Heart left ventricle (tissue), 16 donors: ENCODE measurements at places on chromosomes 7 and 10. TPM values are rescaled to one million over a fixed set of nuclear protein-coding genes. Genes with fewer than 3 reads are reported as not detected.

Gene STAG3
- 0.88 TPM for polyA plus RNA-seq

Gene PTPRZ1
- polyA plus RNA-seq, result 0.36 TPM

Gene ZNF398
- polyA plus RNA-seq, result 2.1 TPM

Gene SLC26A5
- polyA plus RNA-seq, result not detected

Gene CDC14C
- polyA plus RNA-seq, result not detected

Gene NUPR2
- not detected for polyA plus RNA-seq

Gene HKDC1
- polyA plus RNA-seq, result 0.14 TPM

Gene MYO3A
- polyA plus RNA-seq, result not detected

Gene CALML3
- not detected for polyA plus RNA-seq

Gene ZNF804B
- polyA plus RNA-seq, result not detected

Gene GIMAP6
- 13.8 TPM for polyA plus RNA-seq

Gene IFIT1B
- not detected for polyA plus RNA-seq

Gene EGFR
- polyA plus RNA-seq, result 2.3 TPM

Gene PTN
- 12.8 TPM for polyA plus RNA-seq

Gene SFRP4
- 0.65 TPM for polyA plus RNA-seq
